NCI-H2081 (cell line): ENCODE measurements at places on chromosomes 12 and 14.
A peak's percentile ranks its signal among the peaks of the same experiment; 100 is the strongest.

DNA sequence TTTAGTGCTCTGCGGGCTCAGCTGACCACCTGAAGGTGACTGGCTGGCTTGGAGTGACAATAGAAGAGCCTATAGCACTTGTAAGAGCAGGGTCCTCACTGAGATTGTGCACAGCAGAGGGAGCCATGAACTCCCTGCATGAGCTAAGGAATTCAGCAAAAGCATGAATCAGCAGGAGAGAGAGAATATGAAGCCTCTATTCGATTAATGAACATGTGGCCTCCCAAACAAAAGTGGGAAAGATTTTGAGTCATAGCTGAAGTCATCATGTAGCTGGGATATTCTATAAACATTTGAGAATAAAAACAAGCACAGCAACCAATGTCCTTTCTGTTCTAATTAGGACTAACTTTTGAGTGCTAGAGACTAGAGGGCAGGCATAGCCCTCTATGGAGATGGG lies 626.6 kb downstream of the DIO2 start:
- no peak for DNase-seq

DNA sequence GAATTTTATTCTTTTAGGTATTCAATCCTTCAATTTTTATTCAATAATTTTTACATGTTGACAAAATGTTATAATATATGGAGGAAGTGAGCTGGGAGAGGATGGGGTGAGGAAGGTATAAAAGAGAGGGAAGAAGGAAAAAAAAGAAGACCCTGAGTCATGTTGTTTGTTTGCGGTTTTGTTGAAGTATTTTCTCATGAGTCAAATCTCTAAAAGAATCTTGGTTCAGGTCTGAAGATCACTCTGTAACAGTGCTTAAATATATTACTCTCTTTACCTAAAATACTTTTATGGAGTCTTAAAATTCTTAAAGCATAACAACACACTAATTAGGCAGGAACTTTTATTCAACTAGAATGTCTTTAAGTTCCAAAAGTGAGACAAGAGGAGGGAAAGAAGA lies 489.6 kb upstream of the GARIN6 start:
- DNase-seq, result no peak

DNA sequence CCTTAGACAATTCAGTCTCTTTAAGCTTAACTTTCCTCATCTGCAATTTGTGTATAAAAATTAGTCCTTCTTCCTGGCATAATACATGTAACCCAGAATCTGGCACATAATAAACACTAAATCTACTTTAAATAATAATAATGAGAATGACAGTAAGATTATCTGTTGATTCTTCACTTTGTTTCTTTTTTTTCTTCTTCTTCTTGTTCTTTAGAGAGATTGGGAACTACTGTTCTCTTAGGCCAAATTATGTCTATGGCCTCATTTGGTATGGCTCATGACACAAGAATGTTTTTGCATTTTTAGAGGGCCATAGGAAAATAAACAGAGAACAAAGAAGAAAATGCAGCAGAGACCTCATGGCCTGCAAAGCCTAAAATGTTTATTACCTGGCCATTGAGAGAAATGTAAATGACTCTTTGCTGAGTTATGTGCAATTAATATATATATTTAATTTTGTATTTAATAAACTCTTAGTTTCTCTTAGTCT lies 275.8 kb downstream of the SLC6A15 start:
- DNase-seq, result no peak

DNA sequence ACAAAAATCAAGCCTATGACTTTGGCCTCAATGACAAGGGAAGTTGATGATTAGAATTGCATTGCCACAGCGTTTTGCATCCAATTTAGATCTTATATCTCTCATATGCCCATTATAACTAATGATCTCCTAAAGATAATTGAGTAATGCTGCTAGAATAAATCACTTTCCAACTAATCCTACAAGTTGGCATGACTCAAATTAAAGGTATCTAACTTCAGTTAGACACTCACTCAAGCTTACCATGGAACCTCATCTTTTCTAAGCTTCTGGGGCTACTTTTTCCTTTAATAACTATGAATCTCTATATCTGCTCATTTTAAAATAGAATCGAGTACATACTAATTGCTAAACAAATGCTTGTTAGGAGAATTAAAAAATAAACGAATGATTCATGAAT lies 427.8 kb downstream of the BTG1 start:
- DNase-seq, result no peak

- DNase-seq, result peak; percentile 35
These were observed 39.1 kb downstream of the MBIP start for GRCh38 chr14:36281309-36281708.

GRCh38 chr12:57467212-57467874 lies 7.8 kb downstream of the GLI1 start:
- no peak for DNase-seq

- peak; percentile 74 for DNase-seq
These were observed 131.2 kb upstream of the DYRK2 start for GRCh38 chr12:67517181-67517887.

- DNase-seq, result peak; percentile 64
These were observed 95.1 kb upstream of the PTPRB start for GRCh38 chr12:70732287-70732686.

- no peak for DNase-seq
These were observed 220.8 kb downstream of the CHST11 start for GRCh38 chr12:104677441-104678089.

- no peak for DNase-seq
These were observed 7.5 kb upstream of the UBE2N start for GRCh38 chr12:93449277-93449676.

DNA sequence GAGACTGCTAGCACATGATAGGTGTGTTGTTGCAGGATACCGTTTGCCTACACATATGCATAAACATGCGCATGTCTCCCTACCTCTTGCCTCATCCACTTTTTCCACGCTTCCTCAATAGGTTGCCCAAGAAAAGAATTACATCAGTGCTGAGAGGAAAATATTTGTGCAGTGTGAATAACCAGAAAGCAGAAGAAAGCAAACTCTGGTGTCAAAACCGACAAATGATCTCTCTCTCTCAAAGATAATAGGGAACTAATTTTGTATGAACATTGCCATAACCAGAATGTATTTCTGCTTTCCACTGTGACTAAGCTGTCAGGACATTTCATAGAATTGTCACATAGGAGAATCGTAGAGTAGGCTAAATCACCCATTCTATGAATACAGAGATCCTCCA lies 1.3 kb downstream of the CLEC7A start:
- DNase-seq, result no peak

GRCh38 chr12:164207-164606 lies 49.8 kb downstream of the SLC6A12 start:
- no peak for DNase-seq

DNA sequence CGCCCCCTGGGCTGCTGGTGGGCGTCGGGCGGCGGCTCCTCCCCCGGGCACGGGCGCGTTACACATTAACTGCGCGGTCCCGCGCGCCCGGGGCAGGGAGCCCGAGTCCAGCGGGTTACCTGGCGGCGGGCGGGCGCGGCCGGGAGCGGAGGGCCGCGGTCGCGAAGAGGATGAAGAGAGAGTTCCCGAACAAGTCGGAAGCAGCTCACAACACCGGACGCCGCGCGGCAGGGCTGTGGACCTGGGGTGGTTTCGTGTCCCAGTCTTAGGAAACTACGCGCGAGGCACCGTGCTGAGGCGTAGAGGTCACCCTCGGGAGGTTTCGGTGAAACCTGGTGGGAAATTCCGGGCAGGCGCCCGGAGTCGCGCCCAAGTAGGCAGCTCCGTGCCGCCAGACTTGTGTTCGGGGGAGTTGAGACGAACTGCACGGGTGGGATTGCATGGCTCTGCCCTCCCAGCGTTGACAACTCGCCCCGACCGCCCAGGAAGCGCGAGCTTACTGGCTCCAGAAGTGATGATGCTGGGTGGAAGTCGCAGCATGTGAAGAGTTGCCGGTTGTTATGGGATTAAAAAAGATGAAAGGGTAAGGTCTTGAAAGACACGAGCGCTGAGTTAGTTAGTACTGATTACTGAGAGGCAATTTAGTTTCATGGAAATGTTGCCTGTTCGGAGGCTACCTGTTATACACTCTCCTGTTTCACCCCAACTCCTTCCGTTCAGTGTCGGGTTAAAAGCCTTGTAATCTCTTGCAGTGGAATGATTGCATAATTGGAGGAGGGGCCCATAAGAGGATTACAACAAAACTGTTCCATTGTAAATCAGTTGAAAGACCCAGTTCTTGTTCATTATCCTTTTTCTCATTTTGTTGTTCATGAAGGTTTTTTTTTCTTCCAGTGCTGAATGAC lies 879 bp downstream of the RAB3IP start:
- peak; percentile 70 for DNase-seq
